BE2C (cell line): ENCODE measurements at places on chromosomes 1 and 21.
A peak's percentile ranks its signal among the peaks of the same experiment; 100 is the strongest.

- no peak for DNase-seq
These were observed 258.6 kb upstream of the TMEM51 start for GRCh38 chr1:14894811-14895560.

GRCh38 chr1:99139876-99140275 lies 124.4 kb upstream of the PLPPR4 start:
- no peak for DNase-seq

GRCh38 chr1:201605385-201606010 lies 66.6 kb downstream of the NAV1 start:
- DNase-seq: no peak

DNA sequence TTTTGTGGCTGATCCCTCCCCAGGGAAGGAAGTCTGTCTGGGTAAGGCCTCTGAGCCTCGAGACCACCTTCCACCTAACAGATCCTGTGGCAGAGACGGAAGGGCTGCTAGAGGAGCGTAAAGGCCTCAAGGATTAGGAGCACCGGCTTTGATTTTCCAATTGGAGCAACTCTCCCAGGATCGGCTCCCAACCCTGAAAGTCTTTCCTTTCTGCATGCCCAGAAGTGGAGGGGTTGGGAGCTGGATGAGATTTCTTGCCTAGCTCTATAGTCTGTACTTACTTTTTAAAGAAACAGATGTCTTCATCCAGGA lies 41.4 kb downstream of the ELK4 start:
- no peak for DNase-seq

DNA sequence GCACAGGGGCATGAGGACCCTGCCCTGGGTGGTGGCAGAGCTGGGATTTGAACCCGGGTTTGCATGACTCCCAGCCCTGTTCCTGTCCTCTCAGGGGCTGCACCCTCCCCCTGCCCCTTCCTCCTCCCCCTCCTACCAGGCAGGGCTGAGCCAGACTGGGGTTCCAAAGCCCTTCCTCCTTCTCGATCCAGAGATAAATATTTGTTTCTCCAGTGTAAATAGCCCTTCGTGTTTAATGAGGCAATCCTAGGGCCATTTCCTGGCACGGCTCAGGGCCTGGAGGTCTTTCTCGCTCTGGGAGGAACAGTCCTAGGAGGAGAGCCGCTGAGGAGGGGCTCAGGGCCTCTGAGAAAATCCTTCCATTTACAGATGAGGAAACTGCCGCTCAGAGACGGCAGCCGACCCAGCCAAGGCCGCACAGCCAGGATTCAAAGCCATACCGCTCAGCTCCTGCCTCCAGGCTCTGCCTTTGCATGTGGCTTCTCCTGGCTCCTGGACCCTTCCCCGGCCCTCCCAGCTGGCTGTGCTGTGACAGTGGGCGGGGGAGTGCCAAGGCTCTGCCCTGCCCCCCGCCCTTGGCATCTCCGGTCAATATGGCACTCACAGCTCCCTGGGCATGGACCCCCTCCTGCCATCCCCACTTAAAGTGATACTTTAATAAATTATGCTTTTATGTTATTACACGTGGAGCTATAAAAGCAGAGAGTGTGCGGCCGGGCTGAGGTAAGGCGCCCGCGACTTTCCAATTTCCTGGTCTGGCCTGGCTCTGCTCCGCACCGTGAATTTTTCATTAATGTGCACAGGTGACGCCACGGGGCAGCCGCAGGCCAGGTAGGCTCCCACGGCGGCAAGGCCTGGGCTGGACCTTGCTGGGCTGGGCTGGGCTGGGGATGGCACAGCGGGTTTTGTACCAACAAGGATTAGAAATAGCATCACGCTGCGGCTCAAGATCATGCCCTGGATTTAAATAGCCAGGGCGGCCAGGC lies 114.7 kb upstream of the WNT4 start:
- DNase-seq: no peak

GRCh38 chr1:234726359-234726943 lies 116.5 kb upstream of the IRF2BP2 start:
- DNase-seq: no peak

GRCh38 chr1:243473227-243474135 lies 217.6 kb downstream of the SDCCAG8 start:
- no peak for DNase-seq

GRCh38 chr21:35423709-35424108 lies 374.6 kb upstream of the RUNX1 start:
- DNase-seq: no peak

DNA sequence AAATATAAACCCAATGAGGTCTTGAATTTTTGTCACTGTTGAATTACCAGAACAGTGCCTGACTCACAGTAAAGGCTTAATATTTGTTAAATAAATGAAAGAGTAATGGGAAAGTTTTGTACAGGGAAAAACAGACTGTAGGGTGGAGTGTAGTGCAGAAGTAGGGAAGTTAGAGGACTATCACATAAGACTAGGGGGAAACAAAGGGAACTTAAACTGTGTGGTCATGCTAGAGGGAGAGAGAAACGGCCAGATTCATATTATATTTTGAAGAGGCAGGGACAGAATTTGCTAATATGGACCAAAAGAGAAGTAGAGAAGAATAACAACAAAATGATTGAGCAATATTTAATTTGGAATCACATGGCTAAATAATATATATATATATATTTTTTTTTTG lies 14.8 kb downstream of the CTSK start:
- DNase-seq: no peak

GRCh38 chr1:92029241-92029922 lies 403 bp upstream of the EPHX4 start:
- DNase-seq: no peak

DNA sequence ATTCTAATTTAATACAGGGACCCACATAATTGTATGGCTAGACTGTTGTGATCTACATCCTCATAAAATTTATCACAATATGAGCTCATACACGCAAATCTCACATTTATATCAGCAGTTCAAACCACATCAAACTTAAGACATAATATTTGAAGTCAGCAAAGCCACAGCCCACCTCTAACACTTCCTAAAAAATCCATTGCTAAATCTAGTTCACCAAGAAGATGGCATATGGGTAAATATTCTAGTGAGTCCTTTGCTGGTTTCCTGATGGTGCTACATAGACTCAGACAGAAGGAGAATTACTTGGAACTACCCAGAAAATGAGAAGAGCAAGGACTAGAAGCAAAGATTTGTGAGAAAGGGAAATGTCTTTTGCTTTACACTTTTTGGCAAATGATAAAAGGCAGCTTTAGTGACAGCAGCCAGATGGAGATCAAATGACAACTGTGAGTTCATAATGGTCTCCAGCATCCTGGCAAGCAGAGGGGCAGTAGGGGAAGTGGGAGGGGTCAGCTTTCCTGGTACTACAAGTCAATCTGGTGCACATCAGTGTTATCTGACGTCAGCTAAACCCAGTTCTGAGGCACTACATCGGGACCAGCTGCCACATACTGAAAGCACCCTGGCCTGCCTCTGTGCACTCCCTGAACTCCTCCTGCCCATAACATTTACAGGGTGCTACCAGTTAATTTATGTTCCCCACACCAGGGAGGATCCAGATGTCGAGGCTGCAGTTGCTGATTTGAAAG lies 10.6 kb upstream of the GADD45A start:
- peak; percentile 63 for DNase-seq

DNA sequence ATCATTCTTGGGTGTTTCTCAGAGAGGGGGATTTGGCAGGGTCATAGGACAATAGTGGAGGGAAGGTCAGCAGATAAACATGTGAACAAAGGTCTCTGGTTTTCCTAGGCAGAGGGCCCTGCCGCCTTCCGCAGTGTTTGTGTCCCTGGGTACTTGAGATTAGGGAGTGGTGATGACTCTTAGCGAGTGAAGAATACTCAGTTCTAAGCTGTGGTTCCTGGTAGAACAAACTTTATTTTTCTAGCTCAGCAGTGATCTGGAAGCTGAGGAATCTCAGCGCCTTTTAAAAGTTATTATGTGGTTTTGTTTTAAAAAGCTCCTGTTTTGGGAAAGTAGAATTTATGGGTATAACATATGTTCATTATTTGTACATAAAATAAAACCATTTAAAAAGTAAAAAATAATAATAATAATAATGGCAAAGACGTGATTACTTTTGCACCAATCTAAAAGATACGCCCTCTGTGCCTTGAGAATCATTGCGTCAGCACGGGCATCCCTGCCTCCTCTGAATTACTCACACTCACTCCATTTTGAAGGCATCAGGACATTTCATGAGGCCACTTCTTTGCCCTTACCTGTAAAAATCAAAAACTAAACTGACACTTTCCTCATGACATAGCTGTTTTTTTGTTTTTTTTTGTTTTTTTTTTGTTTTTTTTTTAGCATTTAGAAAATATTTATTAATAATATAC lies 29.7 kb upstream of the TNFRSF1B start:
- DNase-seq: no peak

DNA sequence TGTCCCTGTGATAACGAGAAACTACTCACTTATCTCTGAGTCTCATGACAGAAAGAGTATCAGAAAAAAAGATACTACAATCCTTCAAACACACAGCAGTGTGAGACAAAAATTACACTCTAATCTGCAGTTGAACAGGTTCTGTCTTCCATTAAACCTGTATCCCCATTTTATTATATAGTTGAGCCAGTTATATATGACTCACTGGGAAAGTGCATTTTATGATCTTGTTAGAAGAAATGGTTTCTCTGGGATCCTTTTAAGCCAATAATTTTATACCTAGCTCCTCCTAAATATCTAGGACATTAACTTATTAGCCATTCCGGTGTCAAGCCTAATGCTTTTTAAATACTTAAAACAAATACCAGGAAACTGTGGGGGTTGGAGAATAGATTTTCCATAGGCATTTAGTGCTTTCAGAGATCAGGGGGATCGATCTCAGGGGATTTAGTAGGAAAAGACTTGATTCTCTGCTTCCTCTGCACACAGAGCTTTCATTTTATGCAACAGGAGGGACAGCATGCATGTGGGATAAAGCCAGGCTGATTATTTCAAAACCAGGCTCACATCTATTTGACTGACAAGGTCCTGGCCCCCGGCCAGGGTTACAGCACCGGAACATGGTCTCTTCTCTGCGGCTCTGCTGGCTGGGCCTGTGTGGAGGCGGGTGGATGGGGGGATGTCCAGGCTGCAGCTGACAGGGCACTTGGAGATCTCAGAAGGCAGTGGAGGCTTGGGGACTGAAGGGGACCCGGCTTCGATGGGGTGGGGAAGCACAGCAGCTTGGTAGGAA lies 310.6 kb downstream of the DISC1 start:
- DNase-seq: peak; percentile 95

- DNase-seq: peak; percentile 75
These were observed 40.4 kb downstream of the DAP3 start for GRCh38 chr1:155729031-155729898.
